ENCODE measurements at places on chromosomes 2 and 18. TPM values are rescaled to one million over a fixed set of nuclear protein-coding genes. Genes with fewer than 3 reads are reported as not detected.

The ONECUT2 gene
- total RNA-seq: 1.2 TPM

The IL1RL2 gene
- total RNA-seq: 0.82 TPM

The IKZF2 gene
- total RNA-seq: 11.0 TPM

The SP140 gene
- 0.82 TPM for total RNA-seq

The ERMN gene
- total RNA-seq: under 0.01 TPM

The SEMA4C gene
- total RNA-seq: 52.6 TPM

The FKBP7 gene
- total RNA-seq: 9.0 TPM

The IL18R1 gene
- 0.41 TPM for total RNA-seq

The OR6B2 gene
- total RNA-seq: not detected

The SCN7A gene
- total RNA-seq: 1.6 TPM

The BUB1 gene
- total RNA-seq: 6.9 TPM

The PLGLB2 gene
- 0.41 TPM for total RNA-seq

The GATA6 gene
- under 0.01 TPM for total RNA-seq

The NPC1 gene
- 30.2 TPM for total RNA-seq

The CABLES1 gene
- 4.9 TPM for total RNA-seq

The AQP12B gene
- not detected for total RNA-seq

The CCDC74A gene
- 4.5 TPM for total RNA-seq

The CABYR gene
- 24.1 TPM for total RNA-seq

The POTEC gene
- total RNA-seq: under 0.01 TPM

The LRRTM4 gene
- total RNA-seq: 46.1 TPM

The ANKRD44 gene
- total RNA-seq: 101 TPM

The FLACC1 gene
- total RNA-seq: 2.4 TPM

The UGT1A6 gene
- not detected for total RNA-seq

The ECEL1 gene
- total RNA-seq: 2.4 TPM

The GPAT2 gene
- 2.0 TPM for total RNA-seq

The CNGA3 gene
- total RNA-seq: 1.2 TPM

The RBM44 gene
- total RNA-seq: 5.3 TPM

The KCNG2 gene
- under 0.01 TPM for total RNA-seq

The UGP2 gene
- 70.5 TPM for total RNA-seq

The KRCC1 gene
- 17.1 TPM for total RNA-seq

The PJVK gene
- total RNA-seq: 2.4 TPM

The LPIN1 gene
- total RNA-seq: 28.1 TPM

The TGFA gene
- 14.3 TPM for total RNA-seq

The RNF149 gene
- 45.2 TPM for total RNA-seq

The ABCA12 gene
- total RNA-seq: 0.41 TPM

The SLC66A3 gene
- 7.3 TPM for total RNA-seq

The ARHGAP28 gene
- 15.9 TPM for total RNA-seq

The KIF5C gene
- total RNA-seq: 388 TPM

The GAL3ST2 gene
- total RNA-seq: 0.41 TPM

The TMEM169 gene
- total RNA-seq: 23.2 TPM

The CYTIP gene
- total RNA-seq: 2.9 TPM

The ALPG gene
- total RNA-seq: not detected

The CFC1 gene
- 0.41 TPM for total RNA-seq
